T1000 (cell line): ENCODE measurements at places on chromosomes 2 and 18.

GRCh38 chr18:35478520-35479435 is 19.0 kb downstream of the INO80C start:
- peak; percentile 9 for DNase-seq

DNA sequence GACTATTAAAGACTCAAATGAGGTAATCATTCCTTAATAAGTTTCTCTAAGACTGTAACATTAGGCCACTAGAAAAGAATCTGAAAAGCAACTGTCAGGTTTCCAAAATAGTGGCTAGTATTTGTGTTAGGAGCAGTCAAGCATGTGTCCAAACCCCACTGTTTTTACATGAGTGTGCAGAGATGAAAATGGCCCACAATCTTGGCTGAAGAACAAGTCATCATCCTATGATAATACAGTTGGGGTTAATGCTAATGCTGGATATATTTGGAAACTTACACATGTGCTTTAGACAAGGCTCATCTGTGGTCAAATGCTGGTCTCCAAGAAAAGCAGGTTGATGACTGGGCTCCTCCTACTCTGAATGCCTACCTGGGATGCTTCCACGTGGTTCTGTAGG is 73.6 kb downstream of the MAIP1 start:
- DNase-seq: no peak

GRCh38 chr2:221999717-222000116 is 299.1 kb downstream of the PAX3 start:
- peak; percentile 14 for DNase-seq

DNA sequence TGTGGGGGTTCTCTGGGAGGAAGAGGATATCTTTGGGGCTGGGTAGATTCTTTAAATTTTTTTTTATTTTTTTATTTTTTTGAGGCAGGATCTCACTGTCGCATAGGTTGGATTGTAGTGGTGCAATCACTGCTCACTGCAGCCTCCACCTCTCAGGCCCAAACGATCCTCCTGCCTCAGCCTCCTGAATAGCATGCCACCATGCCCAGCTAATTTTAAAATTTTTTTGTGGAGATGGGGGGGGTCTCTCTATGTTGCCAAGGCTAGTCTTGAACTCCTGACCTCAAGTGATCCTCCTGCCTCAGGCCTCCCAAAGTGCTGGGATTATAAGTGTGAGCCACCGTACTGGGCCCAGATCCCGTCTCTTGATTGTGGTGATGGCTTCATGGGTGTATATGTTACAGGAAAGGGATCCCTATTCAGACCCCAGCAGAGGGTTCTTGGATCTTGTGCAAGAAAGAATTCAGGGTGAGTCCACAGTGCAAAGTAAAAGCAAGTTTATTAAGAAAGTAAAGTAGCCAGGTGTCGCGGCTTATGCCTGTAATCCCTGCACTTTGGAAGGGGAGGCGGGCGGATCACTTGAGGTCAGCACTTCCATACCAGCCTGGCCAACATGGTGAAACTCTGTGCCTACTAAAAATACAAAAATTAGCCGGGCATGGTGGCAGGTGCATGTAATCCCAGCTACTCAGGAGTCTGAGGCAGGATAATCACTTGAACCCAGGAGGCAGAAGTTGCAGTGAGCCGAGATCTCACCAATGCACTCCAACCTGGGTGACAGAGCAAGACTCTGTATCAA is 2.0 kb upstream of the C2orf68 start:
- DNase-seq: no peak

DNA sequence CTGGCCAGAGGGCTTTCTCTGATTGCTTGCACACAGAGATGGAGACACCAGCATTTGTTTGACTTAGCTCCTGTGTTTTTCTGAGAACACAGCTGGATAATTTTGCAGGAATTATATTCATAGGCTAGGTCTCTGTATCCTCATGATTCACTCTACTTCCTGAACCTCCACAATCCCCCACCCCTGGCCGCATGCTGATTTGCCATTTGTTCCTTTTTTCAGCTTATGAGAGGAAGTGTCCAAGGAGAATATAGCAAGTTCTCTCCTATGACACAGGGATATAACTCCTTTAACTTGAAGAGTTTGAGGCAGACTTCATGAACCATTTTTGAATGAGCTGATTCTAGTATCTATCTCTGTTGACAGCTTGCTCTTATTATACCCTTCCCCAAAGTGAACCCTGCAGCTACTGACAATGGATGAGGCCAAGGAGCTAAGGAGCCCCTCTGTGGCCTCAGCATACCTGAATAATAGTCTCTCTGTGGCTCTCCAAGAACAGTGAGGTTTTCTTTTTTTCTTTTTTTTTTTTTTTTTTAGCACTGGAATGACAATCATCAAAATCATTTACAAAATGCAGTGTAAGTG is 15.4 kb downstream of the CAVIN2 start:
- no peak for DNase-seq

GRCh38 chr2:239790313-239790712 is 234.8 kb downstream of the NDUFA10 start:
- no peak for DNase-seq

DNA sequence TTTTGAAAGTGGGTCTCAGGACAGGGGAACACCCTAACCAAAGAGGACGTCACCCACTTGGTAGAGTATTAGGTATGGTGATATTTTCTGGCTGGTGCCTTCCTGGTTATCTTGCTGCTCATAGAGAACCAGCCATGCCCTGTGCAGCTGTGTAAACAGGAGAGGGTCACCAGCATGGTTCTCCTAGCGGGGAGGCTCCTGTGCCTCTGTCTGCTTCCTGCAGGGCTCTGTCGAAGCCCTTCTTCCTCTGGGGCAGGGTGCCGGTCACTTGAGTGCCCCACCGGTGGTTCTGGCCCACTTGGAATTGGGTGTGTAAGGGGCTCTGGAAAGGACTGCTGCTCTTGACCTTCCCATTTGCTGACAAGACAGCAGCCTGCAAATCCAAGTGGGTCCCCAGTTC is 131.6 kb upstream of the MSH6 start:
- DNase-seq: no peak

GRCh38 chr18:66111018-66111417 is 360.2 kb downstream of the CDH7 start:
- no peak for DNase-seq

DNA sequence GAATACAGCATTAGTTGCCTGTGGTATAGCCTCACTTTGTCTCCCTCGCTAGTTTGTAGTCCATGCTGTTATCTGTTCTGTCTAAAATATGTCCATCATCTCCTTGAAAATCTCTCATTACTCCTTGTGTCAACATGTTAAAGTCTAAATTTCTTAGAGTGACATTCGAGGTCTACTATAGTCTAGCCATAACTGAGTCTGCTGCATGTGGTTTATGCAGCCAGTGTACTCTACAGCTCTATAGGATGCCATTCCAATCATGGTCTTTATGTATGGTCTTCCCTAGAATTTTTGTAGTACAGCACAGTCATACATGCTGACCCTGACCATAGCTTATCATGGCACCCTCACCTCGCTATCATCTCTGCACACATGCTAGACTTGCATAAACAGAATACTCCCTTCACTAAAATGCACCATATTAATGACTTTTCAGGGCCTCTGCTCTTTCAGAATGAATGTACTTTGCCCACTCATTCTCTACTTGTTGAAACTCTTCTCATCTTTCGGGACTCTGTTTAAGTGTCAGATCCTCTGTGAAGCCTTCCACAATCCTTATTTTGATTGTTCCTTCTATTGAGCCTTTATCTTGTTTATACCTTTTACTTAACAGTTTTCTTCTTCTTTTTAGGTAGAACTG is 12.8 kb downstream of the TANK start:
- no peak for DNase-seq

DNA sequence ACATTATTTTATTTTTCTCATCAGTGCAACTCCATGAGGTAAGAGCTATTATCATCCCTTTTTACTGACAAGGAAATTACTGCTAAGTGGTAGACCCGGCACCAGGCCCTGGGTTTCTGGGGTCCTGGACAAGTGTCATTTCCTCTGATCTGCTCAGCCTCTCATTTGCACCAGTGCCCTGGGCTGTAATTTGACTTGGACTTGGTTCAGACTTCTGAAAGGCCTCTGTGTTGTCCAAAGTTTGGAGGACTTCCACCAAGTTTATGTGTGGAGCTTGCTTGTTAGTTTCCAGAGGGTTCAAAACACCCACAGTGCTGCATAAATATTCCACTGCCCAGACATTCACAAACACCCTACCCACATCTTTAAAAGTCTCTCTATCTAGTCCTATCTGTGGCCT is 44.0 kb upstream of the PPP1CB start:
- DNase-seq: no peak

- no peak for DNase-seq
Observed at GRCh38 chr18:80225685-80226084, 21.6 kb downstream of the PARD6G start.

GRCh38 chr2:199441759-199442158 is 16.0 kb downstream of the SATB2 start:
- DNase-seq: no peak

DNA sequence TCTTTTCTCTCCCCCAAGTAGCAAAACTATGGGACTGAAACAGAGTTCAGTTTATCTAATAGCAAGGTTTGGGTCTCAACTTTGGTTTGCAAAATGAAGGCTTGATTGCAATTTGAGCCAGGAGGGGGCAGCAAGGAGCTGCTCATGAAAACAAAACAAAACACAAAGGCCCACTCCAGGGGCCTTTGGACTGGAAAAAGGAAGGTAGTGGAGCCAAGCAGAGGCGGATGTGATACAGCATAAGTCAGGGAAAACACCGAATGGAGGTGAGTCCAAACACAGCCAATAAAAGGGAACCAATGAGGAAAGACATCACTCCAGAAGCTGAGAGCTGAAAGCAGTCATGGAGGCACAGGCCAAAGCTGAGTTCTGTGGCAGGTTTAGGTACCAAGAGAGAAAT is 799.7 kb upstream of the ACVR2A start:
- no peak for DNase-seq

GRCh38 chr18:51751901-51752300 is 554.4 kb upstream of the MEX3C start:
- DNase-seq: peak; percentile 2

GRCh38 chr2:239331560-239331959 is 69.3 kb downstream of the HDAC4 start:
- DNase-seq: no peak

- DNase-seq: no peak
Observed at GRCh38 chr2:16138811-16139662, 198.7 kb downstream of the MYCN start.
